RWPE2 (cell line): ENCODE measurements at places on chromosomes 2 and 18.

DNA sequence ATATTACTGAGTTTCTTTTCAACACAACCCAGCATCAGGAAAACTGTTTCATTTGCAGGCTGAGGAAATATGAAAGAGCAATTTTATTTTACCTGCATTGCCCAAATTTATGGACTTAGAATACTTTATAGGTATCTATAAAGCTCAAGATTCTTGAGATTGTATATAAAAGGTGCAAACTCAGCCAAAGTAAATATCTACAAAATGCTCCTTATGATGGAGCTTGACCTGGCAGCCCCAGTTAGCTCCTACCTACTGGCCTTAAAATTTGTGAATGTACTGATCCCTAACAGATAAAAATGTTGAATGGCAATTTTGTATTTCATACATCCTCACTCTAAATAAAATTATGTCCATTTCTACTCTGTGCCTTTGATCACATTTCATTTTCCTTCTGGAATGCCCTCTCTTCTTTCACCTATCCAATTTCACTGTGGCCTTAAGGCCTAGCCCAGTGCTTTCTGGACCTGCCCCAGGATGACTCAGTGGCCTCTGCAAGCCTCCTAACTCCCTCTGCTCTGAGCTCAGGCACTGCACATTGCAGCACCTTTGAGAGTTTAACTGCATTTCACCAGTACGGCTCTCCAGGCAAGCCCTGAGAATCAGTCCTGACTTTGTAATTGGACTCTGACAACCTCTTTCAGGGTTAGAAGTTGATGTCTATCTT is 125.9 kb downstream of the ANTXR1 start:
- peak; percentile 80 for DNase-seq

DNA sequence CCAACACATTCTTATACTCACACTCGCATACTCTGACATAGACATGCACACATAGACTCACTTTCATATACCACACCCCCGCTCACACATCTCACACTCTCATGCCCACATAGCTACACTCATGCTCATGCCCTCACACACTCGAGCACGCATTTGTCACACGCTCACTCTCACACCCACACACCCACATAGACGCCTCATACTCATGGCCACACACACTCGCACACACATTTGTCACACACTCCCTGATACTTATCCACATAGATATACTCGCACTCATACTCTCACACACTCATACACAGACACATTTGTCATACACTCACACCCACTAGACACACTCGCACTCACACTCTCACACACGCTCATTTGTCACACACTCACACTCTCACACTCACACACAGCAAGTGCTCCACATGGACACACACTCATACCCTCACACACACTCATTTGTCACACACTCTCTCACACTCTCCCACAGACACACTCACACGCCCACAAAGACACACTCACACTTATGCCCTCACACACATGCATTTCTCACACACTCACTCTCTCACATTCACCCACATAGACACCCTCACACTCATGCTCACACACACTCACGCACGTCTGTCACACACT is 50.9 kb downstream of the TNP1 start:
- no peak for DNase-seq

- DNase-seq, result no peak
Observed at GRCh38 chr2:174996622-174997021, 8.6 kb downstream of the CHN1 start.

GRCh38 chr2:21599417-21599816 is 475.6 kb downstream of the TDRD15 start:
- no peak for DNase-seq

GRCh38 chr2:71833855-71834560 is 313.7 kb downstream of the CYP26B1 start:
- DNase-seq, result no peak

DNA sequence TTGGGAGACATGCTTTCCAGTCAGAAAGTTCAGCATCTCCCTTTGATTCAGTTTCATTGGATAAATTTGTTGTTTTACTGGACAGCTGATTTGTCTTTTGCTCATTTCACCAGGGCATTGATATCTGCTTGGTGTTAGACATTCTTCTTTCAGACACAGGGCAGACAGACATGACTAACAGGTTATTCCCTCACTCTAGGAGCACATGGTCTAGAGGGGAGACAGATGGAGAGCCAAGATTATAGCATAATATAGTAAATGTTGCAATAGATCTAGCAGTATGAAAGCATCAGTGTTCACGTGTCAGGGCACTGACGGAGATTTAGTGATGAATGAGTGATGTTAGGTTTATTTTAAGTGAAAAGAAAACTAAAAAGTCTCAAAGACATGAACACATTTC is 187.0 kb upstream of the CYRIA start:
- DNase-seq, result no peak

- DNase-seq, result no peak
Observed at GRCh38 chr2:139469985-139470384, 689.8 kb upstream of the NXPH2 start.

DNA sequence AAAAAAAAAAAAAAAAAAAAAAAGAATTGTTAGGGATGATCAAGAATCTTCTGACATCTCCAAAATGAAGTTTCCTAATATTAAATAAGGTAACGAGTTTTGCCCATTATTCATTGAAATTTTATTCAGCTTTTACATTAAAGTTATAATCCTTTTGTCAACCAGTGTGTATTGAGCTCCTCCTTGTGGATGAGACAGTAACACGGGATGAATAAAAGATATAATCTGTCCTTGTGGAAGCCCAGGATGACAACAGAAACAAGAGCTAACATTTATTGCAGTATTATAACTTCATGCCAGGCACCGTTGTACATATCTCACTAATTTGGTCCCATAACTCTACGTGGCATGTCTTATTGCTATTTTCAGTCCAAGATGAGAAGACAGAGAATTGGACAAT is 33.4 kb upstream of the SERPINB7 start:
- no peak for DNase-seq

DNA sequence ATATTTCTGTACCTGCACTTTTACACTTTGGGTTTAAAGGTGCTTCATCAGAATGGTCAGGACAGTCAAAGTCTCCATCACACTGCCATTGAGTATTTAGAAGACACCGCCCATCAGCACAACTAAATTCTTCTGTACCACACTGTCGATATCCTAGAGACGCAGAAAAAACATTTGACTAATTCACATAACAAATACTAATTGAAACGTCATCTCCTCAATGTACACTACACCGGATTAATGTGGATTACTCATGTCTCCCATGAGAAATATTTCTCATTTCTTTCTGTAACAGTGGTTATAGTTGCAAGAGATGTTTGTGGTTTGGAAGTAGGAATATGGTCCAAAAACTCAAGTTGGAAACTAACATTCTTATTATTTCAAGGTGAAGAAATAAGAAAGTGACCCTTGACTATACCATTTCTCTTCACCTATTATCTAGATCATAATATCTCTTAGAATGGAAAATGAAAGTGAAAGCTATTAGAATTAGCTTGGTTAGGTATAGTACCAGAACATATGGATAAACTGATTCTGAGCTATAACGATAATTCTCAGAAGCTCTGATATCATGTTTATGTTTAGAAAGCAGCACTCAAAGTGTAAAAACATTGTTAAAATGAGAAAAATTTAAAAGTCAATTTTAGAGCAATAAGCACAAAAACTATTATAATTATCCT is 1627.7 kb downstream of the LRP1B start:
- no peak for DNase-seq

GRCh38 chr18:74604361-74604760 is 6.7 kb downstream of the ZNF407 start:
- no peak for DNase-seq

GRCh38 chr18:76953156-76953555 is 130.8 kb downstream of the ZNF236 start:
- no peak for DNase-seq

- no peak for DNase-seq
Observed at GRCh38 chr2:223797811-223798721, 39.3 kb downstream of the AP1S3 start.

GRCh38 chr2:164606557-164606956 is 14.7 kb downstream of the GRB14 start:
- no peak for DNase-seq

GRCh38 chr18:56541793-56542192 is 96.6 kb downstream of the TXNL1 start:
- DNase-seq, result no peak

DNA sequence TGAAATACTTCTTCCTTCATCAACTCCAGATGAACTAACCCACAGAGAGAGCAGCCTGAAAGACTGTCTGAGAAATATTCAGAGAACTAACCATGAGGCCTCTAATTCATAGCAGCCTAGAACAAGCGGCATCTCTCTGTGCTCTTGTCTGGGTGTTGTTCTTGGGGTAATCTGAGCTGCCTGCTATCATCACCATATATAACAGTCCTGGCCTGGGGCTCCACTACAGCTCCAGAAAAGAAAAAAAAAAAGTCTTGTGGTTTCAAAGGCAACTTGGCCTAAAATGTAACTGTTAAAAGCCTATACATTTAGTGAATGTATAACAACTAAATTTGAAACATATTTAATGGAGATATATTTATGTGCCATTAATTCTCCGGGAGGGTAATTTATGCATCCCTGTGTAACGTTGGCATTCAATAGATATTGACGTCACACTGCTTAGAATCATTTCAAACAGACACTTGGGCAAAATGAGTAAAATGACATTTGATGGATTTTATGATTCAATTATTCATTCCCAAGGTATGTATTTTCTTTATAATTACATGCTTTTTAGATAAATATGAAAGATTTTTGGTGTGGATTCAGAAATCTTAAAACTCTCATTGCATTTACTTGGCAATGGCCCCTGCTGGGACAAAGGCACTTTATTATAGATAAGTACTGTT is 294.3 kb downstream of the HRH4 start:
- DNase-seq, result no peak

GRCh38 chr18:58892488-58892887 is 27.8 kb downstream of the ZNF532 start:
- DNase-seq, result no peak

GRCh38 chr2:96121414-96121813 is 5.0 kb upstream of the ADRA2B start:
- DNase-seq, result no peak

GRCh38 chr2:37652199-37652640 is 19.2 kb downstream of the CDC42EP3 start:
- DNase-seq, result peak; percentile 88
